ENCODE measurements at places on chromosomes 4 and X.

- DNase-seq, result no peak
These were observed 8.0 kb downstream of the PLXNA3 start for GRCh38 chrX:154466036-154466435.

- DNase-seq, result no peak
These were observed 350.1 kb downstream of the GRXCR1 start for GRCh38 chr4:43242606-43243005.

GRCh38 chr4:113614414-113614813, 147.1 kb downstream of the CAMK2D start:
- no peak for DNase-seq

GRCh38 chr4:98620087-98620784, 38.2 kb downstream of the TSPAN5 start:
- DNase-seq, result no peak

GRCh38 chr4:40212674-40213527, 16.1 kb downstream of the RHOH start:
- no peak for DNase-seq

GRCh38 chrX:39855748-39856129, 242.0 kb downstream of the BCOR start:
- no peak for DNase-seq

DNA sequence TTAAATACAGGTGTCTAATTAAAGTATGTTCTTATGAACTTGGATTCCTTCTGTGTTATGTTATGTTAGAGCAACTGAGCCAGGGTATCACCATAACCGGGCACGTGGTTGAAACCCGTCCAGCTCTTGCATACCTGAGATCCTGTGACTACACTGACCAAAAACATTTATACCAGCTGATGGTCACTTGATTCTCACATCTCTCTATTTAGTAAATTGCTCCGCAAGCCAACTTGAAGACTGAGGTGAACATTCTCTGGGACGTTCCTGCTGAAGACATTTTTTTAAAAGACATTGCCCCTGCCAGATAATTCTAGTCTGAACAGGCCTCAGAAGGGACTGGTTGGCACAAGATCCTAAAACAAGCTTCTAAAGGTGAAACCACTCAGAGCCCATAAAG, 550.0 kb upstream of the DIPK2B start:
- DNase-seq, result no peak

DNA sequence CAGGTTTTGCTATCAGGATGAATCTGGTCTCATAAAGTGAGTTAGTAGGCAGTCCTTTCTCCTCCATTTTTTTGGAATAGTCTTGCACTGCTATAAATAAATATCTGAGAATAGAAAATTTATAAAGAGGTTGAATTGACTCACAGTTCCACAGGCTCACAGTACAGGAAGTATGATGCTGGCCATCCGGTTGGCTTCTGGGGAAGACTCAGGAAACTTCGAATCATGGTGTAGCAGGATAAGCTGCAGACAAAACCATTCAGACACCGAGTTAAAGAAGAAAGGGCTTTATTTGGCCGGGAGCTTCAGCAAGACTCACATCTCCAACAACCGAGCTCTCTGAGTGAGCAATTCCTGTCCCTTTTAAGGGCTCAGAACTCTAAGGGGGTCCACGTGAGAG, 348.2 kb downstream of the KCTD8 start:
- DNase-seq, result no peak

- no peak for DNase-seq
These were observed 48.6 kb upstream of the RASL11B start for GRCh38 chr4:52813546-52813945.

- no peak for DNase-seq
These were observed 78.7 kb upstream of the SLC7A11 start for GRCh38 chr4:138320831-138321230.

- no peak for DNase-seq
These were observed 19.1 kb downstream of the ATP5ME start for GRCh38 chr4:654871-655463.

GRCh38 chr4:24794916-24795665, at the start of gene SOD3:
SOD3 (plus strand) TSS chr4:24795573; CDS start chr4:24799522, 3,949 bp downstream.
- DNase-seq, result peak; percentile 86

DNA sequence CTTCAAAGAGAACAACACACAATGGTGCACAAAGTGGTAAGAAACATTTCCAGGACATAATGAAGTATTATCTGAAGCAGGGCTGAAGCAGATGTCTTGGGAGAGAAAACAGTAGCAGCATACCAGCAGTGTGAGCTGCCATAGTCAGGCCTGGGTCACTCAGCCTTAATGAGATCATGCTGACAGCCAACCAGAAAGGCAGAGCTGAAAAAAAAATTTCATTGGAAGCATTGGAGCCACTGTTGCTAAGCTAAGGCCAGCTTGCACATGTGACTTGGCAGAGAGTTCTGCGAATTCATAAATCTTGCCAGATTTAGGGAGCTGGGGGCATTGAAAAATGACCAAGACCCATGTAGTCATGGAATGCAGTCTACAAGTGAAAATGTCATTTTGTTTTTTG, 444.0 kb upstream of the PITX2 start:
- no peak for DNase-seq

DNA sequence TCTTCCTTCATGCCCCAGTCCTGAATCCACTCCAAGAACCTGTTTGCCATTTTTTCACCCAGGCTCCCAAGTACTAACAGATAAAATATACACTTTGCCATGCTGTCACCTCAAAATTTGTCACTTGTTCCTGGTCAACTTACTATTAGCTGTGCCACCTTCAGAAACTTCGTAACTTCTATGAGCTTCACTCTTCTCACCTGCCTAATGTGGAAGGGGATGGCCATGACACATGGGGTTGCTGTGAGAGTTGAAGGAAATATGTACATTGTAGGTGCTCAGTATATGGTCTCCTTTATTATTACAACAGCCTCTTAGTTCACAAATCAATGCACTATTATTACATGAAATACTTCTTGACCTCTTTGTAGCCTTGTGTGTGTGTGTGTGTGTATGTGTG, 10.4 kb downstream of the TMSB4X start:
- no peak for DNase-seq

- no peak for DNase-seq
These were observed 615.4 kb downstream of the MID1IP1 start for GRCh38 chrX:39416547-39417260.

DNA sequence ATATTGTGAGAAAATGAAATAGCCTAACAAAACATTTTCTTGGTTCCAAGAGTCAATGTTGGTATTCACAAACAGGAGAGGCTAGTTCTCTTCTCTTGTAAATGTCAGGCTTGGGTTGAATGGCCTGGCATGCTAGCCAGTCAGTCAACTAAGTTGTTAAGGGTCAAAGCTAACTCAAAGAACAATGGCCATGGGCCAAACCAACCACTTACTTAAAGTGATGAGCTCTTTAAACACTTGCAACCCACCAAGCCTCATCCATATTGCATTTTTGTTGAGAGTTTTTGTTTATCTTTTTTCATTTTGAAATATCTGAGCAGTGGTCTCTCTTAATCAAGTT, 394.5 kb downstream of the RAB28 start:
- no peak for DNase-seq

DNA sequence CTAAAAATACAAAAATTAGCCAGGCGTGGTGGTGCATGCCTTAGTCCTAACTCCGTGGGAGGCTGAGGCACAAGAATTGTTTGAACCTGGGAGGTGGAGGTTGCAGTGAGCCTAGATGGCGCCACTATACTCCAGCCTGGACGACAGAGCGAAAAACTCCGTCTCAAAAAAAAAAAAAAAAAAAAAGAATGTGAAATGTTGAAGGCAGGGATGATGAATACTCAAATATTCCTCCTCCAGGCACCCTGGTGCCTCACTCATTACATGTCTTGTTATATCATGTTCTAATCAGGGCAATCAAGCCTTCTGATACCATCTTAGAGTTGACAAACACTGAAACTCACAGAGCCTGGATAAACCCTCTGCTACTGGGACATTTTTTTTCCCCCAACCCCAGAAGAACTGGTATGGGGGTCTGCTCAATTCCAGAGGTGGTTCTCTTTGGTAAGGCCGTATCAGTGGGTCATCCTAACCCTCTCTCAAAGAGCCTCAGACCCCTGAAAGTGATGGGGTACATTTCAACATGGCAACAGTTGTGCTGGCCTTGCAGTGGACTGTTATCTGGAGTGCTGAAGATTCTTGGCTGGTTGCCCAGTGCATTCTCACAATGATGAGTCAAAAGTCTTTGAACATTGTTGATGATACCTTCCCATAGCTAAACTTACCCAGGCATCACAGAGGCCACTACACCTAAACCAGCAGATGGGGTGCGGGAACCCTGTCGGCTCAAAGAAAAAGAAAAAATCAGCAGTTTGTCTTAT, 2.4 kb upstream of the SH3KBP1 start:
- DNase-seq, result no peak

GRCh38 chrX:87397103-87397886, 120.3 kb upstream of the KLHL4 start:
- DNase-seq, result no peak

- no peak for DNase-seq
These were observed 35.5 kb downstream of the DCUN1D4 start for GRCh38 chr4:51878431-51878830.

DNA sequence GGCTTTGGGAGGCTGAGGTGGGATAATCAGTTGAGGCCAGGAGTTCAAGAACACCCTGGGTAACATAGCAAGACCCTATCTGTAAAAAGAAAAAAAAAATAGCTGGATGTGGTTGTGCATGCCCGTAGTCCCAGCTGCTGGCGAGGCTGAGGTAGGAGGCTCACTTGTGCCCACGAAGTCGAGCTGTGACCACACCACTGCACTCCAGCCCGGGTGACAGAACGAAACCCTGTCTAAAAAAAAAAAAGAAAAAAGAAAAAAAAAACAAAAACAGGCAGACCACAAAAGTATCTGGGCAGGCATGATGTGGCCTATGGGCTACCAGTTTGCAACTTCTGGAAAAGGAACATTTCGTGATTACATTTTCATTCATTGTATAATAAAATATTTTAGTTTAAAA, 38.1 kb upstream of the RASGEF1B start:
- DNase-seq, result no peak

GRCh38 chrX:131704136-131704695, 160.3 kb downstream of the OR13H1 start:
- DNase-seq, result peak; percentile 76

GRCh38 chr4:176910646-176911045, 117.9 kb upstream of the VEGFC start:
- DNase-seq, result no peak

- DNase-seq, result no peak
These were observed 7.7 kb downstream of the EDNRA start for GRCh38 chr4:147488556-147488955.

DNA sequence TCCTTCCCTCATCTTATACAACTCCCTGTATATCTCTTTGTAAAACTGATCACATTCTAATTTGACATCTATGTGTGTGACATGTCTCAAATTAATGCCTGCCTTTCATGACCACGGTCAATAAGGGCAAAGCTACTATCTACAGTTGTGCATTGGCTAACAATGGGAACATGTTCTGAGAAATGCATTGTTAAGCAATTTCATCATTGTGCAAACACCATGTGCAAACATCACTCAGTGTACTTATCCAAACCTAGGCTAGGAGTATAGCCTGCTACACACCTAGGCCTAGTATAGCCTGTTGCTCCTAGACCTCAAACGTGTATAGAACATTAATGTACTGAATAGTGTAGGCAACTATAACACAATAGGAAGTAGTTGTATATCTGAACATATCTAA, 95.0 kb downstream of the BANK1 start:
- no peak for DNase-seq

GRCh38 chr4:30724247-30724646, 4.1 kb downstream of the PCDH7 start:
- no peak for DNase-seq

GRCh38 chr4:22978656-22979055, 285.9 kb downstream of the GBA3 start:
- no peak for DNase-seq

DNA sequence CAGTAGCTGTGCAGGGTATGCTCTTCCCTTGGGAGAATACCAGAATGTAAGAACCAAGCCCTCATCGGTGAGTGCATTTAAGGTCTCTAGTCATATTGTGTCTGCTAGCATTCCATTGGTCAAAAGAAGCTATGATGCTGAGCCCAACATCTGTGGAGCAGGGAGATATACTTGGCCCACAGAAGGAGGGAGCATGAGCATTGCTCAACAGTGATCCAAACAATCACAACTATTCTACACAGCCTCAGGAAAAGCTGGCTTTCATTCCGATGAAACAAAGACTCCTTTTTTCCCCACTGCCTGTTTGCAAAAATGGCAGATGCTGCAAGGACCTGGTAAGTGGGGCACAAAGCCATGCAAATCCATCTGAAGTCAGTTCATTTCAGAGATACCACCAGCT, 80.6 kb upstream of the DHX15 start:
- DNase-seq, result no peak

DNA sequence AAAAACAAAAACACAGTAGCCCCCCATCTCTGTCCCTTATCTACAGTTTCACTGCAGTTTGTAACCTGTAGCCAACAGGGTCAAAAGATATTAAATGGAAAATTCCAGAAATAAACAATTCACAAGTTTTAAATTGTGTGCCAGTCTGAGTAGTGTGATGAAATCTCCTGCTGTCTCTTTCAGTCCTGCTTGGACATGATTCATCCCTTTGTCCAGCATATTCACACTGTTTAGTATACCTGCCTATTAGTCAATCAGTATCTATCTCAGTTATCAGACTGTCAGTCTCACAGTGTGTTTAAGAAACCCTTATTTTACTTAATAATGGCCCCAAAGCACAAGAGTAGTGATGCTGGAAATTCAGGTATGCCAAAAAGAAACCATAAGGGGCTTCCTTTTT, 21.9 kb downstream of the CNOT6L start:
- no peak for DNase-seq

- DNase-seq, result no peak
These were observed 691.5 kb upstream of the POU3F4 start for GRCh38 chrX:82816562-82816961.

GRCh38 chr4:13992975-13993520, 365.5 kb upstream of the BOD1L1 start:
- no peak for DNase-seq

GRCh38 chr4:100016191-100016590, 66.1 kb upstream of the H2AZ1 start:
- DNase-seq, result no peak

- no peak for DNase-seq
These were observed 176.3 kb downstream of the RPA4 start for GRCh38 chrX:97060020-97060419.

GRCh38 chrX:84047339-84047738, 140.7 kb downstream of the RPS6KA6 start:
- DNase-seq, result no peak

DNA sequence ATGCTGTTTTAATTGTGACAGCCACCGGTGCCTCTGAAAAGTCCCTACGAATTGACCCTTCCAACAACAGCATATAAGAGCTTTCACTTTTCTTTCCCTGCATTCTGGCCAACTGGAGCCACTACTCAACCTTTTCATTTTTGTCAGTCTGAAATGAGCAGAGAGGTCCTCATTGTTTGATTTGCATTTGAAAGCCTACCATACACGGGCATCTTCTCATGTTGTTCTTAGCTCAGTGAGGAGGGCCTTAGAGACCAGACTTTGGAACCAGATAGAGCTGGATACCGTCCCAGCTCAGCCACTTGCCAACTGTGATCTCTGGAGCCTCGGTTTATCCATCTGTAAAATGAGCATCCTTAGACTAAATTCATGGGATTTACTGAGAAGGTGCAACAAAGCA, 16.9 kb upstream of the TMSB4X start:
- DNase-seq, result no peak

All from right atrium auricular region (tissue), 2 donors.